ENCODE measurements at places on chromosomes 16 and 17. TPM values are rescaled to one million over a fixed set of nuclear protein-coding genes. Genes with fewer than 3 reads are reported as not detected.

The PERCC1 gene
- not detected for total RNA-seq

- DNase-seq = no peak
These were observed 13.1 kb downstream of the ADCY7 start for GRCh38 chr16:50279504-50279865.

The QPRT gene
- 83.7 TPM for total RNA-seq

GRCh38 chr16:22969567-22969966 is 155.6 kb downstream of the HS3ST2 start:
- no peak for DNase-seq

- no peak for DNase-seq
These were observed 95.9 kb downstream of the METRNL start for GRCh38 chr17:83175119-83175821.

- DNase-seq = no peak
These were observed 70.2 kb downstream of the ZZEF1 start for GRCh38 chr17:4072487-4073157.

The PLXDC1 gene
- total RNA-seq = 2.1 TPM

- DNase-seq = no peak
These were observed 32.3 kb downstream of the CPPED1 start for GRCh38 chr16:12771341-12771798.

GRCh38 chr16:13036600-13036999 is 135.2 kb downstream of the SHISA9 start:
- peak; percentile 51 for DNase-seq

The HOXB6 gene
- total RNA-seq = 58.7 TPM
